Activated naive CD4-positive, alpha-beta T cell treated with anti-CD3 and anti-CD28 coated beads for 36 hours (primary cell): ENCODE measurements at places on chromosomes 6 and 20.

DNA sequence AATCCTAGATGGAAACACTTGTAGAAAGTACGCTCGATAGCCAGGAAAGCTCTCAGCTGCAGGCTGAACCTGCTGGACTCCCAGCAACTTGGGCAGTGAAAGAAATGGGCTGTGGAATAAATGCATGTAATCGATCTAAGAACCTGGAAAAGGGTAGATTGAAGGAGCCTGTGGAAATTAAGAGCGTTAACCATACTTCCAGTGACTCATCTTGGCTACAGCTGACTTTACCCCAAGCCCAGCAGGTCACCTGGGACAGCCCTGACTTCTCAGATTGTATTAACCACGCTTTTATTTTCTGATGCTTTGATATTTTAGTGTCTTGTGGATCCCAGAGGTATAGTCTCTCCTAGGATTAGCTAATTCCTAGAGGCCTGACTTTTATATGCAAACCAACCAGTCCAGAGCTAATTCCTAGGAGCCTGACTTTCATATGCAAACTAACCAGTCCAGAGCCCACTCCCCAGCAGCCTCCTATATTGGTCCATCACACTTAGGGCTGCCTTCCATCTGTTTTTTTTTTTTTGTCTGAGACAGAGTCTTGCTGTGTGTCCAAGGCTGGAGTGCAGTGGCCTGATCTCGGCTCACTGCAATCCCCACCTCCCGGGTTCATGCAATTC is 86.3 kb downstream of the GMPR start:
- peak; percentile 30 for DNase-seq

GRCh38 chr20:22977047-22977785 is 57.9 kb upstream of the SSTR4 start:
- DNase-seq = no peak

DNA sequence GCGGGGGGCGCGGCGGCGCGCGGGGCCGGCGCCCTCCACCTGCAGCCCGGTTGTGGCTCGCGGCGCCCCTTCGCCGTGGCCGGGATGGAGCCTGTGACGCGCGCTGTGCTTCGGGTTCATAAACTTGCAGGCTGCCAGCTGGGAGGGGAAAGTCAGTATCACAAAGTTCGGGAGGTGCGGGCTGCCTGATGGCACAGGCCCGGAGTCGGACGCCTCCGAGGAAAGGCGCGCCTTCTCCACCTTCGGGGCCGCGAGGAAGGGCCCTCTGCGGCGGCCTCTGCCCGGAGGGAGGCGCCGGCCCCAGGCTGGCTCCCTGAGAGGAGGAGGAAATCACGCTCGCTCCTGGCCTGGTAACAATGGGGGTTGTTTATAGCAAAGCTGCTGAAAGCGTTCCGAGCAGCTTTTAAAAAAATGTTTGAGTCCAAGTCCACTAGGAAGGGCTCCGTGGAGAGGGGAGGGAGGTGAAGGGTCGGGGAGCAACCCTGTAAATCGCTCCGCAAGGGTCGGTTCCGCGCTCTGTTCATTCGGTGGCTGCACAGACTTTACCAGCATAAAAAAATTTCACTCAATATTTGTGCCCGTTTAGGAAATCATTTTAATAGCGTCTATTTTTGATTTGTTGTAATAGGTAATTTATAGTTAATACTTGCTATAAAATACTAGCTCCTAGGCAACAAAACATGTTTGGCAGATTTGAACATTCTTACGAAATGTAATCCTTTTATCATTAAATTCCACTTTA is 1.0 kb downstream of the AFDN start:
- peak; percentile 37 for DNase-seq

DNA sequence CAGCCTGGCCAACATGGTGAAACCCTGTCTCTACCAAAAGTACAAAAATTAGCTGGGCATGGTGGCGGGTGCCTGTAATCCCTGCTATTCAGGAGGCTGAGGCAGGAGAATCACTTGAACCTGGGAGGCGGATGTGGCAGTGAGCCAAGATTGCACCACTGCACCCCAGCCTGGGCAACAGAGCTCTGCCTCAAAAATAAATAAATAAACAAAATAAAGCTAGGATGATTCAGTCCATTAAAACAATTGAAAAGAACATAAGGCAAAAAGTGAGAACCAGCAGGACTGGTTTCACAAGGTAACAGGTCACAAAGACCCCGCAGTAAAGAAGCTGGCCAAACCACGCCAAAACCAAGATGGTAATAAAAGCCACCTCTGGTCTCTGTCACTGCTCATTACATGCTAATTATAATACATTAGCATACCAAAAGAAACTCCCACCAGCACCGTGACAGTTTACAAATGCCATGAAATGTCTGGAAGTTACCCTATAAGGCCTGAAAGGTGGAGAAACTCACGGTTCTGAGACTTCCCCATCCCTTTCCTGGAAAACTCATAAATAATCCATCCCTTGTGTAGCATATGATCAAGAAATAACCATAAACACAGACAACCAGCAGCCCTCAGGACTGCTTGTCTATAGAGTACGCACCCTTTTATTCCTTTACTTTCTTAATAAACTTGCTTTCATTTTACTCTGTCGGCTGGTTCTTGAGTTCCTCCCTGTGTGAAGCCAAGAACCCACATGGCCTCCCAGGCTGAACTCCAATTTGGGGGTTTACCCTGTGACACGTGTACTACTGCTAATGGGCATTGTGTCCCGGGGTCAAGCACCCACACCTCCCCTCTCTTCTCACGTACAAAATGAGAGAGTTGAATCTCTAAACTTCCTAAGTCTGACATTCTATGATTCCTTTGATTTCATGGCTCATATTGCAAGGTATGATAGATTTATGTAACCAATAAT is 10.2 kb downstream of the LAMA4 start:
- no peak for DNase-seq

DNA sequence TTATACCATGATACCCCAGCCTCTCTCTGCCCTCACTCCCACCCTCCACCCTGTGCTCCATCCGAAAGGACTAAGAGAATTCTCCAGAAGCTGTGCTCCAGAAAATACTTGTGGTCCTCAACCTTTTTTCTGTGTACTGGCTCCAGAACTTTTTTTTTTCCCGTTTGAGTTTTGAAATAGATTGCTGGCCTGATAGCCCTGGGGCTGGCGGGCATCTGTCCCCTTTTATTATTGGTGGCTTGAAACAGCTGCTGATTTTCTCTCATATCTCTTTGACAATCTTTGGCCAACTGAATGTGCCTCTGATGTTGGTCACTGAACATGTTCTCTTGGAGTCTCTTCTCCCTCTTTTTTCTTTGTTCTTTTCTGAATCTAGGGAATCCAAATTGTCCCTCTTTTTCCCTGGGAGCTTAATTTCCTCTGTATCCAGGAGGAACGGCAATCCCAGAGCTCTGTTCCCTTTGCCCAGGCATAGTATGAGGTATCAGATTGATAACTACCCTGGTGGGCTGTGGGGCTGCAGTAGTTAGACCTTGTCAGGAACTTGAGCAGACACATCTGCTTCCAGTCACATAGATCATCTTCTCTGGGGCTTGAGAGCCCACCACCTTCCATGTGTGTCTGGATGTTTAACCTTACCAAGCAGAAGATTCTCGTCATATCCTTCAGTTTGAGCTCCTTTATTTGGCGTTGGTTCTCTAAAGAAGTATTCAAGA is 1.6 kb downstream of the PPARD start:
- no peak for DNase-seq

GRCh38 chr6:144683216-144684070 is 398.3 kb downstream of the UTRN start:
- no peak for DNase-seq

- DNase-seq = no peak
Measured at GRCh38 chr6:24355393-24355792, 2.5 kb downstream of the DCDC2 start.

DNA sequence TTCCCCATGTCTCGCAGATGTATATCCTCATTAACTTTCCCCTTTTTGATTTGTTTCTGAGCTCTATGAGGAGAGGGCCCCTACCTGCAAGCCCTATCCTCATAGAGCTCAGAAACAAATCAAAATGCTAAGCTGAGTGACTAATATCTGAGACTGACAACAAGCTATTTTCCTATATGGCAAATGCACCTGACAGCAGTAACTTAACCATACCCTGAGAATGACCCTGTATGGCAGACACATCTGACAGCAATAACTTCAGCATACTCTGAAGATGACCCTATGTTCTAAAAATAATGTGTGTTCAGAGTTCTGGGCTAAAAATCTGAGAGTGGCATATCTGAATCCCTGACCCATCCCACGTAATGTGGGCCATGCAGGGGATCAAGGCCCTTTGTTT is 79.0 kb upstream of the MEI4 start:
- DNase-seq = no peak

DNA sequence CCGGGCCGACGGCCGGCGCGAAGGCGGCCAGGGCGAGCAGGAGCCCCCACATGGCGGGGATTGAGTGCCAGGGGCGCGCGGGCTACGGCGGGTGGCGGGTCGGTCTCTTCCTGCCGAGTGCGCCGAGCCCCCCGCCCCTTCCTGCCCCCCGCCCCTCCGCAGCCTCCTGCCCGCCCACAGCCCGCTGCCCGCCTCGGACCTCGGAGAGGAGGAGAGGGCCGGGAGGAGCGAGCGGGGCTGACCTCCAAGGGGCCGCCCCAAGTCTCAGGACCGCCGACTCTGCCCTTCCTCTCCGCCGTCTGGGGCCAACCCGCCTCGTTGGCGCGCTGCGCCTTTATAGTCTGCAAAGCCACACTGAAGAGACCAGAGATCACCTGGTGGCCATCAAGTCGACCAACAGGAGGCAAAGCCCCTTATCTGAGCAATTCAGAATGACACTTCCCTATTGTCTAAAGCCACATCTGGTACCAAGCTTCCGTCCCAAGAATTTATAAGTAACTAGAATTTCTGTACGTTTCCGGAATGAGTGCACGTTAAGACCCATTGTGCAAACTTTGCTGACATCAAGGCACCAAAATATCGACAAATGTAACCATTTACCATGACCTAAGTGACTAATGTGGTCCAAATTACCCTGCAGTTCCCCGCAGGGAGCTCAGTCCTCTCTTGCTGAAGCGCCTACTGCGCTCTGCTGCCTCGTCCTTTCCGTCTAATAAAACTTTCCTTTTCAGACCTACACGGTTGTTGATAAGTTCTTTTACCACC is at the start of gene CPXM1:
CPXM1 (minus strand) TSS at position 107 of the 765 bp plus-strand sequence; CDS start at position 52, 55 bp downstream.
- DNase-seq = peak; percentile 42

DNA sequence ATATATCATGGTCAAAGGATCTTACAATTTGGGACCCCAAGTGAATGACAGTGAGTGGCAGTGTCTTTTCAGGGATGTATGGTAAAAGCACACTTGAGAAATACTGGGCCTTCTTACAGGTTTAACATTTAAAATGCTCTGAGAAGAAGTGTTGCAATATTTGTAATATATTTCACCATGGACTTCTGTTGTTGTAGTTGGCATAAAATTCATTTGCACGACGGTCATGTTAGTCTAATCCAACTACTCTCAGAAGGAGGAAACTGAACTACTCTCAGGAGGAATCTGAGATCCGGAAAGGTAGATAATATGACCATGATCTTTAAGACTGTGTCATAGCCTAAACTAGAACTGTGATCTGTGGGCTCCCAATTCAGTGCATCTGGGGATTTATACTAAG is 700.1 kb downstream of the HDGFL1 start:
- DNase-seq = no peak

DNA sequence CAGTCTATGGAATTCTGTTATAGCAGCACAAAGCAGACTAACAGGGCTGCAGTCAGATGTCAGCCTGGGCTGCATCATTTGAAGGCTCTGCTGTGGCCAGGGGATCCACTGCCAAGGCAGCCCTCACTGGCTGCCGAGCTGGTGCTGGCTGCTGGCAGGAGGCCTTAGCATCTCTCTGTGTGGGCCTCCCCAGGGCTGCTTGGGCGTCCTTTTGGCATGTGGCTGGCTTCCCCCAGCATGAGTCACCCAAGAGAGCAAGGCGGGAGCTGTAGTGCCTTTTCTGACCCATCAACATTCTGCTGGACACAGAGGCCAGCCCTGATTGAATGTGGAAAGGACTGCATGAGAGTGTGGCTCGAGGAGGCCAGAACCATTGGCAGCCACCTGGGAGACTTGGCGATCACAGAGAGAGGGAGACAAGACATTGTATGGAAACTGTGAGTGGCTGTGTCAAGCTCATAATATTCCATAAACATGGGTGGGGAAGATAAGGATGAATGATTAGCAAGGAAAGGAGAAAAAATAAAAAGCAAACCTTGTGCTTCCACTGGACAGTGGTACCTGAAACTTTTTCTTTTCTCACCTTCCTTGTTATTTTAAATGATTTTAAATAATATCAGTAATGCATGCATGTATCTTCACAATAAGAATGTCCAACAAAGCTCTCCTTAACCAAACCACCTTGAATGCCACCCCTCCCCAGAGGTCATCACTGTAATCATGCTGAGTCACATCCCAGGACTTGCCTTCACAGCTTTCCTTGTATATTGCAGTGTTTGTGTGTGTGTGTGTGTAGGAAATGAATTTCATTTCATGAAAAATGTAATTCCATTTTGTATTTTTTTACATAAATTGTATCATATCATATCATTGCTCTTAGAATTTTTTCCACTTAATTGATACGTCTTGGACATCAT is 55.0 kb upstream of the VSX1 start:
- no peak for DNase-seq

GRCh38 chr6:13541496-13541895 is 32.9 kb upstream of the SIRT5 start:
- no peak for DNase-seq

- DNase-seq = no peak
Measured at GRCh38 chr20:36157610-36158009, 3.1 kb downstream of the EPB41L1 start.

- DNase-seq = no peak
Measured at GRCh38 chr20:997486-997885, 4.6 kb downstream of the RSPO4 start.

GRCh38 chr6:21750575-21750974 is 157.0 kb downstream of the SOX4 start:
- DNase-seq = no peak

- DNase-seq = no peak
Measured at GRCh38 chr6:43267619-43268354, 24.5 kb downstream of the TTBK1 start.

GRCh38 chr6:3516092-3516491 is 59.2 kb upstream of the SLC22A23 start:
- DNase-seq = no peak

DNA sequence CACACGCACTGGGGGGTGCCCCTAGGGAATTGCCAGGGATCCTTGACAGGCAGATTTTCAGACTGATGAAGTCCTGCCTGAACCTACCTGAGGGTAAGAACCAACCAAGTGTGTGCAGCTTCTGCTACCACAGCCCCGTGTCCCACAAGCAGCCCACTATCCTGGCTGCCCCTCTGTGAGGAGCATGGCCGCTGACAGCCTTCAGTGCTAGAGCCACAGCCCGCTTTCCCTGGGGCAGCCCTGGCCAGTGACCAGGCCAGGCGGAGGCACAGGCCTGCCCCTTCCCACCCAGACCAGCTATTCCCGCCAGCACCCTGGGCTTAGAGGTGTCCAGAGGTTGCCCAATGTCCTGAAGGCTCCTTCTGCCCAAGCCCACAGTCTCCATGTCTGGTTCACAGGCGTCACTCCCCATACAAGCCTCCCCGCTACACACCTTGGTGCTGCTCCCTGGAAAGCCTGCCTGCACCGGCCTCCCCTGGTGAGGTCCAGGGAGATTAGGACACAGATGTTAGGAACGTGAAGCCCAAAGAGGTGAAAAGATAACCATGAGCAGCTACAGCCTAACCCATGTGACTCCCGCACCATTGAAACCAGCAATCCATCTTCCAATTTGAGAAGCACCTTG is 207.0 kb downstream of the SYNDIG1 start:
- DNase-seq = no peak
